ENCODE measurements at places on chromosomes 6 and 20.

DNA sequence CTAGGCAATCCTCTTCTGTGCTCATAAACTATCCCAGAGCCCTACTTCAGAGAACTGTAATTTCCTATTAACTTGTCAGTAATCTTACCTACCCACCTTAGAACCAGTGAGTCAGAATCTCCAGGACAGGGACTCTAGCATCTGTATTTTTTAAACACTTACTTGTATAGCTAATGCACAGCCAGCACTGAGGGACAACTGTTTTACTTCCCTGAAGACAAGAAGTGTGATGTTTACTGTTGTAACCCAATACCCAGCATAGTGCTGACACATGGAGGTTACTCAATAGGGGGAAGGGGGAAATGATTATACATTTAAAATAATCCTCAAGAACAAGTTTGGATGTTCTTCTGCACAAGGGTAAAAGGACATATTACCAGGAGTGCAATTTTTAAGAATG, 130.8 kb downstream of the BTBD9 start:
- DNase-seq: no peak

DNA sequence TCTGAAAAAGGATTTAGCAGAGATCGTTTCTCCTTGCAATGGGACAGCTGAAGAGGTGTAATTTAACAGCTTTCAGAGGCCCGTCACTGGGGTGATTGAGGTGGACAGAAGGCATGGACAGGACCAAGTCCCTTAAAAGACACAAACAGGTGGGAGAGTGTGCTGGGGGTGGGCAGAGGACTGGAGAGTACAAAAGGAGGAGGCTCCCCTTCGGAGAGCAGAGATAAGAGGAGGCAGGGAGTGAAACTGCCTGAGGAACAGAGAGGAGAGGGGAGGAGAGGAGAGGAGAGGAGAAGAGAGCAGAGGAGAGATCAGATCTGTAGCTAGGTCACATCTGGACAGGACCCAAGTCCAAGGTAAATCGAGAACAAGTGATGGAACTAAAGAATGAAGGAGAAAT, 48.6 kb upstream of the PKHD1 start:
- DNase-seq: no peak

GRCh38 chr6:68976260-68976659, 341.2 kb downstream of the ADGRB3 start:
- DNase-seq: no peak

- DNase-seq: no peak
Observed at GRCh38 chr6:125002406-125002741, 40.1 kb downstream of the RNF217 start.

GRCh38 chr6:18405477-18406293, 18.5 kb downstream of the RNF144B start:
- no peak for DNase-seq

- no peak for DNase-seq
Observed at GRCh38 chr6:107243471-107243870, 128.2 kb upstream of the BEND3 start.

DNA sequence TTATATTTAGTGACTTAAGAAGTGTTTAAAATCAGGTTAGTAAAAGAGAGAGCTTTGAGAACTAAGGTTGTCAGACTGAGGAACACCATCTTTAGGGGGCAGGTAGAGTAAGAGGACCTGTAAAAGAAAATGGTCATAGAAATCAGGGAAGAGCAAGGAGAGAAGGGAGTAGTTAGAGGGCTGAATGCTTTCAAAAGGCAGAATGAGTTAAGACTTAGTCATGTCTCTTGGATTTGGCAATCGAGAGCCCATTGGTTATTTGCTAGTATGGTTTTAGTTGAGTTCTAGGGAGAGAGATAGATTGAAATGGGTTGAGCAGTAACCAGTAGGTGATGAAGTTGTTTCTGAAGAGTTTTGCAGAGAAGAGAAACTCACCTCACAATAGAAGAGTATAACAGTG, 51.1 kb downstream of the RALGAPB start:
- no peak for DNase-seq

- DNase-seq: no peak
Observed at GRCh38 chr6:39170860-39171259, 55.9 kb upstream of the SAYSD1 start.

DNA sequence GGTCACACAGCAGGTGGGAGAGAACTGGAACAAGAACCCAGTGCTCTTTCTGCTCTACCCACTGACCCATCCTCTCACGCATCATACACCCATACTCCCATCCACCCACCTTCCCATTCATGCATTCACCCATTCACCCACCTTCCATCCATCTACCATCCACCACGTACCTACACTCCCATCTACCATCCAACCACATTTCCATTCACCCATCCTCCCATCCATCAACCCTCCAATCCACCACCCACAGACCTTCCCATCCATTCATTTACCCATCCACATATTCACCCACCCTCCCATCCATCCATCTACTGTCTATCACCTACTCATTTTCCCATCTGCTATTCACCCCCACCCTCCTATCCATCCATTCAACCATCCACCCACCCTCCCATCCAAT, 17.2 kb upstream of the RSPO4 start:
- no peak for DNase-seq

GRCh38 chr6:158041370-158041769, 59.7 kb downstream of the SYNJ2 start:
- no peak for DNase-seq

- no peak for DNase-seq
Observed at GRCh38 chr6:14959324-14959885, 286.5 kb upstream of the JARID2 start.

DNA sequence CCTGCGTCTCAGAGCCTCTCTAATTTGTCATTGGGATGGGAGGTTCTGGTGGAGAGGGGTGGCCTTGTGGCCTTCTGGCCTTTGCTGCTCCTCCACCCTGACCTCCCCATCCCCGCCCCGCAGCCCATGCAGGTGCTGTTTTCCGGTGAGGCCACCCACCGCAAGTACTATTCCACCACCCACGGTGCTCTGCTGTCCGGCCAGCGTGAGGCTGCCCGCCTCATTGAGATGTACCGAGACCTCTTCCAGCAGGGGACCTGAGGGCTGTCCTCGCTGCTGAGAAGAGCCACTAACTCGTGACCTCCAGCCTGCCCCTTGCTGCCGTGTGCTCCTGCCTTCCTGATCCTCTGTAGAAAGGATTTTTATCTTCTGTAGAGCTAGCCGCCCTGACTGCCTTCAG, 171.8 kb upstream of the RNF24 start:
- no peak for DNase-seq

DNA sequence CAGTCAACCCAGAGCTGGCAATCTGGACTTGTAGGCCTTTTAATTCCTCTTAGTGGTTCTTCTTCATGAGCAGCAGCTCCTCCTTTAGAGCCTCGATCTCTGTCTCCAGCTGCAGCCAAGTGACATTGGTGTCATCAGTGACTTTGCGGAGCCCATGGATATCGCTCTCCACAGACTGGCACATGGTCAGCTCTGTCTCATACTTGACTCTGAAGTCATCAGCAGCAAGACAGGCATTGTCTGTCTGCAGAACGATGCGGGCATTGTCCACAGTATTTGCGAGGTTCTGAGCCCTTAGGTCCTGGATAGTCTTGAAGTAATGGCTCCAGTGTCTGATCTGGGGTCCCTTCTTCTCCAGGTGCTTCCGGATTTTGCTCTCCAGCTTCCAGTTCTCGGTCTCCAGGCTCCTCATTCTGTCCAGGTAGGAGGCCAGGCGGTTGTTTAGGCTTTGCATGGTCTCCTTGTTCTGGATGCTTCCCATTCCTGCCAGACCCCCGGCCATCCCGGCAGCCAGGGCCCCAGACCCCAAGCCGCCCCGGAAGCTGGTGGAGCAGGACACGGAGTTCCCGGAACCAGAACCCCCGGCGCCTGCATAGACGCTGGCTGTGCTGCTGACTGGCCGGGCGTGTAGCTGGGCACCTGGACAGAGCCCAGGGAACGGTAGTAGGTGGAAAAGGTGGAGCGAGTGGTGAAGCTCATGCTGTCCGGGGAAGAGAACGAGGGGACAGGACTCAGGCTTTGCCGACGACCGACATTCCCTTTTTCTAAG, 15.1 kb downstream of the RFPL4B start:
- no peak for DNase-seq

DNA sequence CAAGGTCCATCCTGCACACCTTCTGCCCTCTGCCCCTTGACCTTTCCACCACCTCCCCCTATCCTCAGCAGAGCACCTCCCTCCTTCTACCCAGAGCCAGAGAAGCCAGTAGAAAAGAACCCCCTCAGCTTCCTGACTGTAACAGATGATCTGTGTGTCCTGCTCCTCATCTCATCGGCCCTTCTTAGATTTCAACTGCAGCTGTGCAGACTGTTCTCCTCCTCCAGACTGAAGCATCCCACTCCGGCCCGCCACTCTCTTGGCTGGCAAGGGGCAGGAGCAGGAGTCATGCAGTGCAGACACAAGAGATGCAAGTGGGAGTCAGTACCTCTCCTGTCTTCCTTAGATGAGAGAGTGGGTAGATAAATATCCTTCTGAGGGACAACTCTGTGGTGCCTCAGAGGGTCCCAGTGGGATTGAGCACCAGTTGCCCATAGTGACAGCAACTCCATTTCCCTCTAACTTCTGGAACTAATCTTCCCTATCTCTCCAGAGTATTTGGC, 163.5 kb upstream of the MLN start:
- DNase-seq: no peak

DNA sequence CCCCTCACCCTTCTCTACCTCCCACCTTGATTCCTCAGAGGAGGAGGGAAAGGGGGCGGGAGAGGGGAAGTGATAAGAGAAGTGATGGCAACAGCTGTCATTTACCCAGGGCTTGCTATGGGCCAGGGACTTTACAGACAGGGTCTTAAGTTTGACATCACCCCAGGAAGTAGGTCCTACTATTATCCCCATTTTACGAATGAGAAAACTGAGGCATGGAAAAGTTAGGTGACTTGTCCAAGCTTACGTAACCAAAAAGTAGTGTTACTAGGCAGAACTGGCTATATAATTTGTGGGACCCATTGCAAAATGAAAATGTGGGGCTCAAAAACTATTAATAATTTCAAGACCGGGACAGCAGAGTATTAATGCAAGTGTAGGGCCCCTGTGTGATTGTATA, 10.5 kb upstream of the FANCE start:
- no peak for DNase-seq

GRCh38 chr20:61260905-61261304, 8.8 kb downstream of the CDH4 start:
- DNase-seq: no peak

- DNase-seq: no peak
Observed at GRCh38 chr20:59120919-59121318, 42.7 kb upstream of the ZNF831 start.

GRCh38 chr6:3226481-3227362, 731 bp downstream of the TUBB2B start:
- DNase-seq: no peak

DNA sequence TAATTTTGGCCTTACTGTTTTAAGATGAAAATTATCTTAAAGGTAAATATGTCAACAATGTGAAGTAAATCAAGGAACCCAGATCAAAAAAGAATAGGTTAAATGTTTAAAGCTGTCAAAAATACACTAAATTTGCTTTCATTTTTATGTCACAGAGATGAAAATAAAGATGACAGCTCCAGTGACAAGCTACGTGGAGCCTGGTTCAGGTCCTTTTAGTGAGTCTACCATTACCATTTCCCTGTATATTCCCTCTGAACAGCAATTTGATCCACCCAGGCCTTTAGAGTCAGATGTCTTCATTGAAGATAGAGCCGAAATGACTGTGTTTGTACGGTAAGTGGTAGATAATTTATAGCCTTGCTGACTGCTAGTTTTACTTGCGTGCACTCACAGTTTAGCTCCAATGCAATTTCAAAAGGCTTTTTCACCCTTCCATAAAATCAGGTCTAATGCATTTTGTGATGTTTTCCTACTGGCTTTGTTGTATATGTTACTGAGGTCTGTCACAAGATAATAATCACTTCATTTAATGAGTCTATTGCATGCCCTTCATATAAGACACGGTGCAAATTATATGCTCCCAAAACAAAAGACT, 1.9 kb downstream of the HEBP2 start:
- no peak for DNase-seq

- no peak for DNase-seq
Observed at GRCh38 chr6:170545405-170545804, 7.7 kb downstream of the PSMB1 start.

- peak; percentile 84 for DNase-seq
Observed at GRCh38 chr6:2634139-2634964, 116.4 kb downstream of the MYLK4 start.

DNA sequence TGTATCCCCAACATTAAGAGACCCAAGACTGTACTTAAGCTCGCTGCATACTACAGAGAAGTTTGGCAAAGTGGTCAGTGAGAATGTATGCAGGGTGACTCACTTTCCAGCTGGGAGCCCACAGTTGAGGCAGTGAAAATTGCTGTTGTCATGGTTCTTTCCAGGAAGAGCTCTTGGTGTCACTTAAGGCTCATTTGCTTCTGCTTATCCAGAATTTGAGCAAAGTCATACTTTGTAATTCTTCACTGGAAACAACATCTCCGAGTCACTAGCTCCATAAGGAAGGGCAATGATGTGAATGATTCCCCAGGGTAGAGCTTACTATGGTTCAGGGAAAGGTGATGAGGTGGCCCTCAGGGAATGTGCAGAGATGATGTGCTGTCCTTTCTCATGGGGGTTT, 65.4 kb upstream of the FBXL4 start:
- DNase-seq: no peak

- no peak for DNase-seq
Observed at GRCh38 chr20:63178446-63178820, 37.5 kb downstream of the YTHDF1 start.

DNA sequence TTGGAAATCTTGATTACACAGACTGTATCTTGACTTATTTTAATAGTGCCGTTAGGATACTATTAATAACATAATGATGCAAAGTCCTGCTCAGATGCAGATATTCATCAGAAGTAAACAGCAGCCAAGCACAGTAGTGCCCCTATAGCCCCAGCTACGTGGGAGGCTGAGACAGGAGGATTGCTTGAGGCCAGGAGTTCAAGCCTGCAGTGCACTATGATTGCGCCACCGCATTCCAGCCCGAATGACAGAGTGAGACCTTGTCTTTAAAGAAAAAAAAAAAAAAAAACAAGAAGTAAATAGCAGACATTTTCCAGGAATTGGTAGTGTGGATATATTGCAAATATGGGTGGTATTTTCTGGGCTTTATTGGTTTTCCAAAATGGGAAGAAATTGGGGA, 61.8 kb downstream of the TULP4 start:
- DNase-seq: no peak

DNA sequence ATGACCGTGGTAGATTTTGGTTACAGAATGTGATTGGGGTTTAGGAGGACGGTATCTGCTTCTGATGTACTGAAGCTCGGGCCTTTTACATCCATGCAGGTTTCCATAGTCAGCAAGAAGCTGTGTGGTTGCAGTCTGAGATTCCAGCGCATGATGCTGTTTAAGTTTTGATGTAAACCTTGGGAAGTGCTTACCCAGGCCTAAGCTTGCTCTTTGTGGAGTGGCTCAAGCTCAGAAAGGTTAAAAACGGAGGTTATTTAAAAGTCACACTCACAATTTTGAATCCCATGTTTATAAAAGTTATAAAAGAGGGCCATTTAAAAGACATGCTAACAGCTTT, 121.4 kb downstream of the TIAM2 start:
- DNase-seq: no peak

GRCh38 chr20:44208770-44209169, 1.8 kb downstream of the OSER1 start:
- DNase-seq: no peak
